Islet precursor cell (in vitro differentiated cells): ENCODE measurements at places on chromosomes 16 and 17.
A peak's percentile ranks its signal among the peaks of the same experiment; 100 is the strongest.

DNA sequence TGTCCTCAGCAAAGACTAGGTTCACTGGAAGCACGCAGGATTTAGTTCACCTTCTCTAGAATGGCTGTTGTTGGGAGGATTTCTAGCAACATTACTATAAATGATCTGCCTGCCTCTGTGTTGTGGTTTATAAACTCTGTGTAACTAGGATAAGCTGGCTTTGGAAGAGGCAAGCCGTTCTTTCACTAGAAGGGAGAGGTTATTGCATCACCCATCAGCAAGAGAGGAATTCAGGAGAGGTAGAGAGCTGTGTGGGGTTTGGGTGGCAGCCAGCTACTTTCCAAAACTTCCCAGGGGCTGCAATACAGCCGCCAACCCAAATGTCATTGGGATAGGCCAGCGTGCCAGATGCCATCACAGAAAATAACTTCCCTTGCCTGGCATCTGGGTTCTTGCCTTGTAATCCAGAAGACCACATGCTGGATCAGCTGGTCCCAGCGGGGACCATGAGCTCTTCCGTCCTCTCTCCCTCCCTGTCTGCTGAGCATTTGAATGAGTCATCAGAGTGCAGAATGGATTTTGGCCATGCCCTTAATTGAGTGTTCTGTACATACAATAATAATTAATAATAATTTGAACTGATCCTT is 95.7 kb upstream of the RBFOX1 start:
- no peak for DNase-seq

GRCh38 chr16:69711115-69711740 is 15.1 kb downstream of the NQO1 start:
- DNase-seq: no peak

DNA sequence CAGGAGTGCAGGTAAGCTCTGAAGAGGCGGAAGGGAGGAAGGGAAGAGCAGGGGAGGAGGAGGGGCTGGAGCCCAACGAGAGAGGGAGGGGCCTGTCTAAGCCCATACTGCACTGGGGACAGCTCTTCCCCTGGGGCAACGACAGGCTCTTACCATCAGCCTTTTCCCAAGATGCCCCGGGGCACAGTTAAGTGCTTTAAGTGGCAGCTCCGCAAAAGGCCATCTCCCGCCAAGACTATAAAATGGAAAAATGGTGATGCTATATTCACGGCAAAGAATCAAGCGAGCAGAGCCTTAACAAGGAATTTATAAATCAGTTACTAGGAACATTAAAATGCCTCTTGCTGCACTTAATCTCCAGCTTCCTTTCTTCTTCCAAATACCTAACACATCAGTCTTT is 110.2 kb upstream of the NLRP1 start:
- DNase-seq: peak; percentile 80

GRCh38 chr17:46814446-46814845 is 4.0 kb downstream of the WNT3 start:
- peak; percentile 84 for DNase-seq

DNA sequence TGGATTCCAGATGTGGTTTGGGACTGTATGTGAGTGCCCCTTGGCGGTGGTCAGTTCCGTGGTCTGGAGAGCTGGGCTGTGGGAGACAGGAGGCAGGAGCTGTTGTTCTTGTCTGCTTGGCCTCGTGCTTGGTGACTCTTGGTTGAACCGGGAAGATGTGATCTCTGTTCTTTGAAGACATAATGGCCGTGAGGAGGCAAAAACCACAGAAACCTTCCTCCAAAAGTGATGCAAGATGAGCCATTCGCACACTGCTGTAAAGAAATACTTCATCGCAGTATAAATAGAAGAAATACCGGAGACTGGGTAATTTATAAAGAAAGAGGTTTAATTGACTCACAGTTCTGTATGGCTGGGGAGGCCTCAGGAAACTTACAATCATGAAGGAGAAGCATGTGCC is 128.8 kb downstream of the RAP1GAP2 start:
- no peak for DNase-seq

DNA sequence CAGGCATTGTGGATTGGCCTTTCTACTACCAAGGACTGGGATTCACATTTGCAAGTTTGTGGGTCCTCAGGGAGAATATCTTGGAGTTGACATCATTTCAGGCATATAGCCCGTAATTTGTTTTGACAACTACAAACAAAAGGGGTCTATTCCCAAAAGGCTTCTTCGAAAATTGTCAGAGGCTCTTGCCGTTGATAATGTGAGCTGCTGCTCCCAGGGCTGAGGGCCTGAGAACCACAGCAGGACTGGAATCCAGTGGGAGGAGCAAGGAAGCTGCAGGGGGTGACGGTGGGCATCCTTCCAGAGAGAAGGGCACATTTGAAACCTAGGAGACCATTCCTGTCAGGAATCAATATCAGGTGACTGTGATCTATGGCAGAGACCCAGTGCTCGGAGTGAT is 761.6 kb upstream of the RBFOX1 start:
- no peak for DNase-seq

DNA sequence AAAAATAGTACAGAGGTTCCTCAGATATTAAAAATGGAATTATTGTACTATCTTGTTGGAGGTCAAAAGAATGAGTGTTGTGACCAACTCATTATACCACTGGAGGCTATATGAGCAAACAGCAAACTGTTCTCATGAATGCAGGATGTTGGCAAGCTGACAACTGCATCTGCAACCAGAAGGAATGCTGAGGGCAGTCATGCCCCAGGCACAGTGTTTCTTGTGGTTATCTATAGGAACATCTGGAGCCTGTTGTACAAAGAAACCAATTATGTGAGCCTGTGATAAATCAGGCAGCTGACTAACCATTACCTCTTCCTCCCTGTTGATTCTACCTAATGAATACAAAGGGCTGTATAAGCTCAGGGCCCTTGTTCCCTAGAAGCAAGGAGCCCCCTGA is 2057.1 kb downstream of the TP53TG3F start:
- DNase-seq: no peak

GRCh38 chr17:4032245-4032644 is 68.0 kb upstream of the ATP2A3 start:
- DNase-seq: no peak

GRCh38 chr17:72311004-72311403 is 190.2 kb downstream of the SOX9 start:
- no peak for DNase-seq

GRCh38 chr17:58136669-58137279 is 11.4 kb upstream of the OR4D1 start:
- DNase-seq: no peak

- peak; percentile 93 for DNase-seq
Observed at GRCh38 chr17:1485423-1486376, 6.8 kb downstream of the MYO1C start.

DNA sequence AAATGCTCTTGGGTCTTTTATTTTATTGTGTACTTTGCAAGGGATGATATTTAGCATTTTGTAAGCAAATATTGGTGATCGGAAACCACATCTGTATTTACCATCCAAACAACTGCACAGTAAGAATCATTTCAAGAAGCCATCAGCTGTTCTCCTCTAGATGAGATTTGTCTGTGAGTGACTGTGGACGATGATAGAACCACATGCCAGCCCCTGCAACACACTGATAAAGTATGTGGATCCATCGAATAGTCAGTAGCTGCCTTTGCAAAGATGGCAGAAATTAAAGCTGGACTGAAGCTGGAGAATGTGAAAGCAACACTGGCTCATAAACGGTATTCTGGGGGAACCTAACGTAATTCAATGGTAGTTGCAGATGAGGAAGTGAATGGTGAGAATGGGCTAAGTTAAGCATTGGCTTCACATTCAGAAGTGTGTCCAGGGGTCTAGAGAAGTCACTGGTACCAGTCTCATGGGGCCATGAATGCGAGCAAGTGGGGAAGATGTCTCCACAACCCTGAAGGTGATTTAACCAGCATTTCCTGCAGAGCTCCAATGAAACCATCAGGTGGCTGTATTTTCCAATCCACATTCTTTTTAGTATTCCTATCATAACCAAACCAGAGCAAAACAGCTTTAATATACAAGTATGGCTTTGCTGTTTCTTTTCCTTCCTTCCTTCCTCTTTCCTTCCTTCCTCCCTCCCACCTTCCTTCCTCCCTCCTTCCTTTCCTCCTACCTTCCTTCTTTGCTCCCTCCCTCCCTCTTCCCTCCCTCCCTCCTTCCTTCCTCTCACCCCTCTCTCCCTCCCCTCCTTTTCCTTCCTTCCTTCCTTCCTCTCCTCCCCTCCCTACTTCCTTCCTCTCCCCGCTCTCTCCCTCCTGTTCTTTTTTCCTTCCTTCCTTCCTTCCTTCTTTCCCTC is 169.4 kb downstream of the ABCA8 start:
- DNase-seq: no peak

- DNase-seq: no peak
Observed at GRCh38 chr17:20200016-20200795, 191.0 kb downstream of the SPECC1 start.

DNA sequence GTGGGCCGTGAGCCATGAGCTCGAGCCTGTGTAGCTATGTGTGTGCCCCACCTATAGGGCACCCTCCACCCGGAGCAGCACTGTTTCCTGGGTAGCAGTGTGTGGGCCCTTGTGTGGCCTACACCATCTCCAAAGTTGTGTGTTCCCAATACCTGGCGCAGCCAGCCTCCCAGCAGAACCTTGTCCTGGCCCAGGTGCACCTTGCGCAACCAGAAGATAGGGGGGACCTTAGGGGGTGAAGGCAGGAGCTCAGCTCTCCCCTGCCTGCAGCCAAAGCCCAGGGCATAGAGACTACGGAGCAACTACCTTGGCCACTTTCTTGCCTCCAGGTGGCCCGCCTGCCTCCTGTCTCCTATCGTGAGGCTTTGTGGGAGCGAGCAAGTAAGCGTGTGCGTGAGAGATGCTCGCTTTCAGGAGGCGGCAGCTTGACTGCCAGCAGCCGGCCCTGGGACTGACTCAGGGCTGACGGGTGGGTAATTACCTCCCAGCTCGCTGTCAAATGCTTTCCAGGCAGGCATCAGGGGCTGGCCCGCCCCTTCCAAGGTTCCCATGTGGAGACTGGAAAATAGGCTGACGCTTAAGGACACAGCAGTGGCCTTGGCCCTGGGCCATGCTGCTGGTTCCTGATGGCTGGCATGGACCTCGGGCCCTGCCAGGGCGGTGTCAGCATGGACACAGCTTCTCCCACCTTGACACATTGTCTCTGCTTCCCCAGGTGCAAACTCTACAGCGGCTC is 19.0 kb downstream of the TRAF7 start:
- no peak for DNase-seq

DNA sequence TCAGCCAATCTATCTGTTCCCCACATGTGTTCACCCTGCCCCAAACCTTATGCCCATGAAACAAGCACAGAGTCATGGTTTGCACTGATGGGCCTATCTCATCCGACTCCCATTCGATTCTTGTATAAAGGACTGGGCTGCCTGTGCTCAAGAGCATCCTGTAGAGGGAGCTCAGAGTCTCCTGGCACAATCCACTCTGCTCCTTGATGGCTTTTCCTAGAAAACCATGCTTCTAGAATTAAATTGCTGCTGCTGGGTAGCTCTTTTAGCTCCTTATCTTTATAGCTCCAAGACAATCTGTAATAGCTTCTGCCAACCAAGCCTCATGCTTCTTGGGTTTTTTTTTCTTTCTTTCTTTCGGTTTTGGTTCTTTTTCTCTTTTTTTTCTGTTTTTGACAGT is 9.7 kb downstream of the ZNF19 start:
- DNase-seq: peak; percentile 72

DNA sequence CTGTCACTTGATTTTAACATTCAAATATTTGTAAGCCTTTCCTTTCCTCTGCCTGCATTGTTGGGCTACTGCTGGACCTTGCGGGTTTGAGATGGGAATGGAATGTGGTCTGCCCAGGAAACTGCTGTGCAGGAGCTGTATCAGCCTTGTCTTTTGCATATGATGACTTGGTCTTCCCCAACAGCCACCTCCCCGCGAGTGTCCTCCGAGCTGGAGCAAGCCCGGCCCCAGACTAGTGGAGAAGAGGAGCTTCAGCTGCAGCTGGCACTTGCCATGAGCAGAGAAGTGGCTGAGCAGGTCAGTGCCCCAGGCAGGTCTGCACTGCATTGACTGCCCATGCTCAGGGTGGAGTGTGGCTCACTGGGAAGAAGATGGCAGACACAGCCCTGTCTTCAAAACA is 52.8 kb downstream of the B9D1 start:
- DNase-seq: peak; percentile 84

DNA sequence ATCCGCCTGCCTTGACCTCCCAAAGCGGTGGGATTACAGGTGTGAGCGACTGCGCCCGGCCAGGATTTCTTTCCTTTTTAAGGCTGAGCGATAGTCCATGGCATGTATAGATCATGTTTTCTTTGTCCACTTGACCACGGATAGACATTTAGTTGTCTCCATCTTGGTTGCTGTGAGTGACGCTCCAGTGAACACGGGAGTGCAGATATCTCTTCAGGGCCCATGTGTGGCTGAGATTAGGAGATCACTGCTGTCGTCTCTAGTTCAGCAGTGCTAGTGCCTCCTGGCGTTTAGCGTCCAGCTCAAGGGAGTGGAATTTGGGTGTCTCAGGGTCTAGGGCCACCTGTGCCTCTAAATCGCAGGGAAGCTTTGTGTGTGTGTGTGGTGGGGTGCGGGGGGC is 41.5 kb downstream of the ABCC1 start:
- DNase-seq: no peak

- no peak for DNase-seq
Observed at GRCh38 chr16:69579783-69580481, 14.2 kb downstream of the NFAT5 start.

GRCh38 chr16:75261590-75262078 is 10.2 kb upstream of the BCAR1 start:
- no peak for DNase-seq

GRCh38 chr17:58694302-58694701 is 1.9 kb downstream of the RAD51C start:
- no peak for DNase-seq

DNA sequence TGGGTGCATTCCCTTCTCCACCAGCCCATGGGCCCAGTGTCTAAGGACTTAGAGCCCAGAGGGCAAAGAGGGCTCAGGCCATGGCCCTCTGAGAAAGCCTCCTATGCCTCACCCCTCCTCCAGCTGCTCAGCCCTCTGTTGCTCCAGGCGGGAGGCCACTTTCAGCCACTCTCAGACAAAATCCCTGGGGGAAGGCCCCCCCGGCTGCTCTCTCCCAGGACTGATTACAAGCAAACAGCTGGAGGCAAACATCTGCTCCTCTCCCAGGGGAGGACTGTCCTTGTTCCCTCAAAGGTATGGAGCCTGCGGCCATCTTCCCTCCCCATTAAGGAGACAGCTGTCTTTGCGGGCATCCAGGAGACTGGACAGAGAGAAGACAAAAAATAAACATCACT is 54.9 kb upstream of the DLX4 start:
- peak; percentile 92 for DNase-seq

GRCh38 chr17:67520252-67520906 is 143.3 kb downstream of the PITPNC1 start:
- no peak for DNase-seq

GRCh38 chr16:83802135-83802534 is 5.6 kb upstream of the HSBP1 start:
- DNase-seq: no peak

GRCh38 chr16:79751471-79752184 is 151.1 kb upstream of the MAF start:
- no peak for DNase-seq

DNA sequence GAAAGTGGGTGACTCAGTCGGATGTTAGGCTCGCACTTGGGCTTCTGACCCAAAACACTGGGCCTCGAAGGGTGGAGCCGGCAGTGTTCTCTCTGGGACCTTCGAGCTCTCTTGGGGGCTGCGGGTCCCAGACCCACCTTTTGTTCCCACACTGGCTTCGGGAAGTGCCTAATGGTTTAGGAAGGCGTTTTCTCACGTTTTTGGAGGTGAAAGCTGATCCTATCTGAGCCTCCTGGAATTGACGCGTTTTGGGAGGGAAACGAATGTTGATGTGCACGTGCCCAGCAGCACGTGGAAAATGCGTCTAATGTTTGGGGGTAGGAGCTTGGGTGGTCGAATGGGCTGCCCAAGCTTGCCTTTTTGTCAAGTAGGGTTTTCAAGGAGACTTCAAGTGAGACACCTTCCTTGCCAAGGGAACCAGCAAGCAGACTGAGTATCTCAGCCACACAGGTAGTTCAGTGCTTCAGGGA is 666 bp downstream of the HGS start:
- no peak for DNase-seq
